ENCODE measurements at places on chromosomes 2 and 18.

DNA sequence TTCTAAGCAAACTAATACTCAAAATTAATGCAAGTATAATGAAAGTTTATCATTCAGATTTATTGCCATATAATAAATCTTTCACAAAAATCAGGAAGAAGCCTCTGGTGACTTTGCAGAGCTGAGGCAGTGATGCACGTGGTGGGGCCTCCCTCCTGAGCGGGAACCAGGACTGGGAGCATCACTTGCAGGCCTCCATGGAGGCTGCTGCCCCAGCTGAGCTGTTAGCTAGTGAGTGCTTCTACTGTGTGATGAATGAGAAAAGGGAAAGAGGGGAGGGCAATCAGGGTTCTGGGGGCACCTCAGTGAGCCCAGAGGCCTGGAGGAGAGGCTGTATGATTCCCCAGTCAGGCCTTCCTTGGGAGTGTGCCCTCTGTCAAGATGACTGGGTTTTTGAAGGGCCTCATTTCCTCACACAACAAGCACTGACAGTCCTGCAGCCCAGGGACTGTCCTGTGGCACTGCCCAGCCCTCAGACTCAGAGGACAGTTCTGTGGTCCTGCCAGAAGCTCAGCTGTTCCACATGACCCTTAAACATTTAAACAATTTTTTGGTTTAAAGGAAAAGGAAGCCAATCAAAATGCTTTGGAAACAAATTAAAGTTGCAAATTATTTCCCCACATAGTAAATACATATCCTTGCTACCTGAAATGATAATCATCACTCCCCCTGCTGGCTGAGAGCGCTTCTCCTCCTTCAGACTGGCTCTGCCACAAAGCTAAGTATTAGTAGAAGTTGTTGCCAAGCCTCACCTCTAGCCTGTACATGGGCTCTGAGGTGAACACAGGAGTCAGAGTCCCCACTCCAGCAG, 90.9 kb upstream of the SMAD7 start:
- DNase-seq: peak; percentile 67

GRCh38 chr2:27799646-27800010, 28.1 kb downstream of the MRPL33 start:
- DNase-seq: no peak

DNA sequence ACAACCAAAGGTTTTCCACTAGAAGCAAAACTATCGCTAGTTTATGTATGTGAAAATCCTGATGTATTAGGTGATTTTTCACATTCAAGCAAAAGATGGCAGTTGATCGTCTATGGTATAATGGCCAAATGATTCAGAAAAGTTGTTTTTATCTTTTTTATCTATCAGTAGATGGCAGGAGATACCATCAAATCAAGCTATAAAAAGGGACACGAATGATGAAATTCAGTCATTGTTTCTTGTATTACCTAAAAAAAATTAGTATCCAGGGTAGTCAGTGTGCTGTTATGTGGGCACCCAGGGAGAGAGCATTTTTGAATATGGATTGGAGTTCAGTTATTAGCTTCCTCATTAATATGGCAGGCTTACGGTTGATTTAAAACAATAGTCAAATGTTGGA, 22.9 kb upstream of the CAVIN2 start:
- no peak for DNase-seq

DNA sequence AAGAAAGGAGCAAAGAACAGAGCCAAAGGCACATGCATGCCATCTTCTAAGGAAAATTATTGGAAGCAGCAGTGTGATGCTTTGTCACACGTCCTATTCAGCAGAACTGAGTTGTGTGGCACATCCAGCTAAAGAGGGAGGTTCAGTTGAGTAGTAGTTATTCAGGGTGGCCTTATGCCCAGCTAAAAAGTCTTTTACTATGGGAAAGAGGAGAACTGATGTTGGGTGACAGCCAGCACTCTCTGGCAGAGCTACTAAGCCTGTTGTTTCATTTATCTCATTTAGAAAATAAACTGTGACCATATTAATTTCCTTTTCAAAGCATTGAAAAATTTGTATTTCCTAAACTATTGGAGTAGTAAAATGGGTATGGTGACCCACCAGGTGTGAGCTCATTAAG, 18.5 kb downstream of the ITGA6 start:
- DNase-seq: no peak

GRCh38 chr2:190718652-190719526, 70.0 kb downstream of the NAB1 start:
- DNase-seq: peak; percentile 61

Measured in fibroblast of villous mesenchyme (primary cell).